Heart right ventricle (tissue), 16 donors: ENCODE measurements at places on chromosomes 4 and X.

DNA sequence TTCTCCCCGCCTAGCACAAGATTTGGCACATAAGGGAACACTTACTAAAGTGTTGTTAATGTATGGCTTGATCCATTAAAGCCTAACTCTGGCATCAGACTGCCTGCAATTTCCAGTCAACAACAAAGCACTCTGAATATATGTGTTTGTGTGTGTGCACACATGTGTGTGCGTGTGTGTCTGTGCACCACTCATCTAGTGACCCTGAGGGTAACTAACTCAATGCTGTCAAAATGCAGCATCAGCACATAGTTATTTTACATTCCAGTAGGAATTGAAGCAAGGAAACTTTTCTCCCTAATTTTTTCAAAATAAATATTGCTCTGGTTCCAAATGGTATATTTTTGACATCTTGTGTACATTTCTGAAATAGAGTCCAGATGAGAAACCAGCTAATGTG lies 94.4 kb downstream of the SHROOM4 start:
- no peak for DNase-seq

DNA sequence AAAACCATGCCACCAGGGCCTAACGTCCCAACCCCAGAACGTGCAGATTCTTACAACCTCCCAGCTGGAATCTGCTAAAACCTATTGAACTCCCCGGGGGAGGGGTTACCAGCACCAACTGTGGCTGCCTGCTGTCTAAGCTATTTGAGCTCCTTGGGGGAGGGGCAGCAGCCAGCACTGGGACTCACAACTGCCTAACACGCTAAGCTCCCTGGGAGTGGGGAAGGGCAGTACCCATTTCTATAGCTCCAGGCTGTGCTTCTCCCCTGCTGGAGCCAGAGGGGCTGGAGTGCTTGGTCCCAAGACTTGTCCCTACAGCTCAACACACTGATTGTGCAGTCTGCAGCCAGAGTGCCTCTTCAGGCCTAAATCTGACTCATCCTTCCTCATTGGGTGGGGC lies 459.8 kb upstream of the FGF16 start:
- no peak for DNase-seq

- DNase-seq: no peak
Observed at GRCh38 chr4:81512001-81512756, 40.5 kb upstream of the RASGEF1B start.

GRCh38 chr4:138632856-138633579 lies 382.6 kb upstream of the NOCT start:
- no peak for DNase-seq

GRCh38 chr4:101160792-101161592 lies 186.3 kb downstream of the PPP3CA start:
- no peak for DNase-seq

GRCh38 chr4:3016961-3017360 lies 53.6 kb downstream of the GRK4 start:
- no peak for DNase-seq

GRCh38 chr4:24210332-24210902 lies 320.6 kb upstream of the PPARGC1A start:
- no peak for DNase-seq

GRCh38 chrX:68931345-68931744 lies 102.5 kb downstream of the EFNB1 start:
- no peak for DNase-seq

- DNase-seq: no peak
Observed at GRCh38 chrX:115018040-115018647, 728 bp upstream of the IL13RA2 start.

DNA sequence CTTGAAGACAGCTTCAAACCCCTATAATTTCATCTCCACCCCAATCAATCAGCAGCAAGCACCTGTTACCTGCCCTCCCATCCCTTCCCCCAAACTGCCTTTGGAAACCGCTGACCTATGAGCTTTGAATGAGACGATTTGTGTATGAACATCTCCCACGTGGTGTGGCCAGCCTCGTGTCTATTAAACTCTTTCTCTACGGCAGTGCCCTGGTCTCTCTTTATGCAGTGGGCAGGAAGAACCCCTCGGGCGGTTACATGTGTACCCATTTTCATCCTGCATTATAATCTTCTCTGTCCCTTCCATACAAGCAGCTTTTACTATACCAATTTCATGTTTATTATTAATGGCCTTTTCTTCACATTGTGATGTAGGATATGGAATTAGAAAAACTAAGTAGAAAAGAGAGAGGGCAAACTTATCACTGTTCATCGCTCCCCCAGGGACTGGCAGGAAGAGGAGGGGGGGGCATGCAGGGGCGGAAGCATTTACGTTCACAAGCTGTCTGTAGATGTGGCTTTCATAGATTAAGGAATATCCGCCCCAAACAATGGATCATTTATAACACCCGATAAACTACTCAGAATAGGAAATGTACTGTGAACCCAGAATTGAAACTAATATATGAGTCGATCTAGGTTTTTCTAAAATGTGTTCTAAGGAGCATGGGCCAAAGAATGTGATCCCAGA lies 95.5 kb upstream of the ZNF518B start:
- DNase-seq: no peak

- DNase-seq: no peak
Observed at GRCh38 chr4:177947607-177948006, 505.4 kb upstream of the AGA start.

DNA sequence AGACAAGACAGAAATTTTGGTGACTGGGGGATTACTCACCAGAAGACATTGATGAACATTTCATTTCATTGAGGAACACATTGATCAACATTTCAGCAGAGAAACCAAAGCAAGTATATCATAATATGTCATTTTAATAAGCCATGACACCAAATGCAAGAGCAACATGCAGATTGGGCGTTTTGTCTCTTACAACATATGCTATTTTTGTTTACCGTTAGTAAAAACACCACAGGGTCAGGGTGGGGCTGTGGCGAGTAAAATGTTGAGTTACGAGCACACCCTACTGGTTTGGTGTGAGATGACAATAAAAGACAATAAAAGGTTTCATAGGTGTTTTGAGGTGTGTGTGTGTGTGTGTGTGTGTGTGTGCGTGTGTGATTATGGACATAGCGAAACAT lies 294.5 kb downstream of the PDGFC start:
- no peak for DNase-seq

GRCh38 chr4:142452161-142452855 lies 393.8 kb downstream of the INPP4B start:
- no peak for DNase-seq

DNA sequence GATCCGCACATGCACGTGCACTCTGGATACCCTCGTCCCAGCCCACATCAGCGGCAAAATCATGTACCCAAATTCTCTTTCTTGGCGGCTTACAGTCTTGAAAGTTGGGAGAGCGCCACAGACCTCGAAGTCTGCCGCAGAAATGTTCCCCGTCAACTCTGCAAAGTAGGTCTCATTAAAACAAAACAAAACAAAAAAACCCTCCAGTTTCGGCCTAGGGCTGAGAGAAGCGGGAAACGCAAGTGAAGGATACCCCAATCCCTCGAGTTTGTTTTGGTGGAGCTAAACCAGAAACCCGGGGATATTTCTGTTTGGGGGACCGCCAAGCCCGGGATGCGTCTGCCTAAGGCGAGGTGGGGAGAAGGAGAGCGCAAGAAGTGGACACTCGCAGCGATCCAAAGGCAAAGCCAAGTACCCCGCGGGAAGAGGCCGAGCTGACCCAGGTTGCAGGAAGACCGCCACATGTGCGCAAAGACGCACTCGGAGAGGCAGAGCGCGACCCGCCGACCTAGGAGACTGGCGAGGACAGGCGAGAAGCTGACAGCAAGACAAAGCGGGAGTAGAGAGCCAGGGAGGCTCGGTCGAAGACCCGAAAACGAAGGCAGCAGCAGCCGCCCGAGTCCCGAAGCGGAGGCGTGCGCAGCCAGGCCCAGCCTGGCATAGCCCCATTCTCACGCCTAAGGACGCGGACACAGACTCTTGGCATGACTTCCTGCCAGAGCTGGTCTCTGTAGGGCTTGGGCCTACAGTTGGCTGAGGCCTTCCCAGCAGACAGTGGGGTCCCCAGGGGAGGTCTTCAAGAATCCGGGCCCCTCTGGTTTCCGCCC lies 49.6 kb upstream of the BCOR start:
- DNase-seq: no peak

- DNase-seq: peak; percentile 23
Observed at GRCh38 chr4:156971165-156971675, 379 bp downstream of the PDGFC start.

DNA sequence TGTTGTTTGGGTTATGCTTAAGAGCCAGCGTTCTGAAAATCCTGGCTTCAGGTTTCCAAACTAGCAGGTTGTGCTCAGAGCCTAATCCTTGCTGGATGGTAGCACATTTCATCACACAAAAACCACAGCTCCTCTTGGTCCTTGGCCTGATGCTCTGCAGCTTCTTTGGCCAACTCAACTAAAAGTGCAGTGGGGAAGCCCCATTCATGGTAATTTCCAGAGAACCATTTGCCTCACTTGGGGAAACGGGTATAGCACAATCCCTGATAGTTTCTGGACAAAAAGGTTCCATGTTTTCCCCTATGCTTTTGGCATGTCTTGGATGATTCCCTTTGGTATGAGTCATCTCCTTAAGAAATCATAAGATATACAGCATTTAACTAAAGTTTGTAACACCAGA lies 78.7 kb downstream of the SYNPO2 start:
- no peak for DNase-seq

DNA sequence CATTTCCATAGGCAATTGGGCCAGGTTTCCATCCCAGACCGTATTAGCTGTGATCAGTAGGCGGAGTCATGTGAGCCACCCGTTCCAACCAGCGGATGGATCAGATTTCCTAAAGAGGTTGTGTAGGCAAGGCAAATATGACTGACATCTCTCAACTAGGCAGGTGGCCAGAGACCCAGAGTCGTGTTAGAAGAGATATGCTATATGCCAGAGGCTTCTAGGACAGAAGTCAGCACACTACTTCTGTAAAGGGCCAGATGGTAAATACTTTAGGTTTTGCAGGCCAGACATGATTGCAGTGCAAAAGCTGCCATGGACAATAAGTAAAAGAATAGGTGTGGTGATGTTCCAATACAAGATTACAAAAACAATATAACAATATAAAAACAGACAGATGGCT lies 788.4 kb downstream of the RPA4 start:
- DNase-seq: no peak

DNA sequence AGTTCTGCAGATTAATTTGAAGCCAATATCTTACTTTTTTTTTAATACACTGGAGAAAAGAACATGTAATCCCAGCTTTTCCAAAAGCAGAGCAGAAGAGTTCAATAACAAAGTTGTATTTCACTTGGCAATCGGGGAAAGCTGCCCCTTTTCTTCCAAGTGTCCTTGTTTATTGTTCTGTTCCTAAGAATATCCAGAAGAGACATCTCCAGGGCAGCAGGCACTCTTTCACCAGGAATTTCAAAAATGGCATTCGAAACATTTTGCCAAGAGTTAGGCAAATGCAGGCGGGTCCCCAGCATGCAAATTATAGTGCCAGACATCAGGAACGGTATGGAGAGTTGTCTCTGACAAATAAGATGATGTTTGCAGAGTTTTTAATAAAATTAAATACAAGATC lies 494.5 kb downstream of the BCOR start:
- no peak for DNase-seq

DNA sequence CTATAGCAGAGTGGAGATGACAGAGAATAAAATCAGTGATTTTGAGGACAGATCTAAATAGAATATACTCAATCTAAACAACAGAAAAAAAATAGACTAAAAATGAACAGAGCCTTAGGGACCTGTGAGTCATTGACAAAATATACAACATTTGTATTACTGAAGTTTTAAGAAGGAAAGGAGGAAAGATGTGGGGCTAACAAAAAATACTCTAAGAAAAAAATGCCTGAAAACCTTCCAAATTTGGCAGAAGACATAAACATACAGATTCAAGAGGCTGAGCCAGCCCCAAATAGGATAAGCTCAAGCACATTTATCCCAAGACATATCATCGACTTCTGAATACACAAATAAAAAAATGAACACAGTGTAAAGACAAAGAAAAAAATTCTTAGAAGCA lies 123.6 kb upstream of the INTU start:
- no peak for DNase-seq

DNA sequence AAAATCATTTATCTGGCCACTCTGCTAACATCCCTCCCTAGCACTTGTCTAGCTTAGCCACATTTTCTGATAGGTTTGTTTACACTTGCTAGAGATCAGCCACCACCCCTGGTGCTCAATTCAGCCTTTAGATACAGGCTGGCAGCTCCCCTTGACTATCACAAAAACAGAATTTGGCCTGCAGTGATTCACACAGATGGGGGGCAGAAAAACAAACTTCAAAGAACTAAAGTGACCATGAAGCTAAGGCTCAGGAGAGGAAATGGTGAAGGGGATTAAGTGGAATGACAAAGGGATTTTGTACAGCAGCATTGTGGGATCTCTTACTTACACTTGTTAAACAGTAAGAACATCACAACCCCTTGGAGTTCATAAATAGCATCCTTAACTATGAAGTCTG lies 1718.0 kb upstream of the PCDH7 start:
- no peak for DNase-seq

GRCh38 chrX:45196701-45197100 lies 4.0 kb downstream of the DIPK2B start:
- no peak for DNase-seq

DNA sequence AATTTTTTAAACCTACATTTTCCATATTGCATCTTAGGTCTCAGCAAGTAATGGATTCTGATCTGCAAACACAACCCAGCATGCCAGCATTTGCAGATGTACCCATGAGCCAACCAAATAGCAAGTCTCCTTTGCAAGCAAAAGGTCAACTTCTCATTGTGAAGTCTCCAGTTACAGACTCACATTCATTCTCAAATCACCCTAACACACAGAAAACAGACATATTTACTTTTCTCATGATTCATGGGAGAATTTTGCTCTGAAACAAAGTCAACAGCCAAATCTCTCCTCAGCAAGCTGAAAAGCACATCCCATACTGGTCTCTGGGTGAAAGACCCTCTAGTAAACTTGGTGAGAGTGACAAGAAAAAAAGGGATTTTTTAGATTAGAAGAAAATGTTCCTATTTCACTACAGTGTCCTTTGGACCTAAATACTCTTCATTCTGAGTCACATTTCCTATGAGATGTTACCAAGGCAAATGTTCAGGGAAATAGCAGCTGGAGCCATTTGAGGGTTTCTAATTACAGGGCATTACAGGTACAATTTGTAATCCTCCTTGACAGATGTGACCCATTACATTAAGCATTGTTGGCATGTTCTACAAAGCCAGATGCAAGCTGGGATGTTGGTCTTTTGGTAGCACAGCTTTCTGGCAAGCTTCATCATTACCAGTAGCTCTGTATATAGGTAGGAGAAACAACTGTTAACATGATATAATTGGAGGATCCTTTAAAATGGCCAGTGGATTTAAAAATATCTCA lies 383.3 kb downstream of the SMARCA1 start:
- no peak for DNase-seq
